Type B pancreatic cell (in vitro differentiated cells): ENCODE measurements at places on chromosomes 3 and 15. TPM values are rescaled to one million over a fixed set of nuclear protein-coding genes. Genes with fewer than 3 reads are reported as not detected.

The MAP2K5 gene
- 13.3 and 21.8 TPM in 2 replicates for total RNA-seq

DNA sequence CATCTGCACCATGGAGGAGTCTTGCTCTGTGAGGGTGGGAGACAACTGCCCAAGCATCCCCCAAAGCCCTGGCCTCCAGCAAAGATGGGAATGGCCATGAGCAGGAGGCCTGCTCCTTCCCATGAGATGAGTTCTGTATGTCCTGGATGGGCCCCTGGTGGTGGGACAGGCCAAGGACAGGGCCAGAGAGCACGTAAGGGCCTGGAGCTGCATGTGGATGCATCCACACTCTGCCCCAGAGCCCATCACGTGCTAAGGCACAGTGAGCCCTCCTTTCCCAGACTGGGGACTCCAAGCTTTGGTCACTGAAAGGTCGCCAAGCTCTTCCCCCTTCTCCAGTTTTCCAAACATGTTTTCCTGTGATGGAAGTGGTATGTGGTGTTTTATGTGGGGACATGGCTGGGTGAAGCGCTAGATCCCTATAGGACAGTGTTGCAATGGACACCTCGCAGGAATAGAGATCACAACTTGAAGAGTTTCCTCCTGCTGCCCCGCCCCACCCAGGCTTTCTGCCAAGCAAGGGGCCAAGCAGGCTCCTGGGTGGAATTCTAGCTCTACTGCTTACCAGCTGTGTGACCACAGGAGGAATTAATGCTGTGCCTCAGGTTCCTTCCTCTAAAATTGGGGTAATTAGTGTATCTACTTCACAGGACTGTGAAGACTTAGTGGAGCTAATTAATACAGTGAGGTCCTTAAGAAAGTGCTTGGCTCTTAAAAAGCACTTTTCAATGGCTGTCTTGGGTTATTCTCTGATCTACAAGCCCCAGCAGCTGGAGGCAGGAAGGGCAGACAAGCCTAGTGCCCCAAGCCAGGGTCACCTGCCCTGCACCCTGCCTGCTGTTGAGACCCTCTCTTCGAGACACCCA is 106.4 kb upstream of the RPL32 start:
- DNase-seq = no peak

DNA sequence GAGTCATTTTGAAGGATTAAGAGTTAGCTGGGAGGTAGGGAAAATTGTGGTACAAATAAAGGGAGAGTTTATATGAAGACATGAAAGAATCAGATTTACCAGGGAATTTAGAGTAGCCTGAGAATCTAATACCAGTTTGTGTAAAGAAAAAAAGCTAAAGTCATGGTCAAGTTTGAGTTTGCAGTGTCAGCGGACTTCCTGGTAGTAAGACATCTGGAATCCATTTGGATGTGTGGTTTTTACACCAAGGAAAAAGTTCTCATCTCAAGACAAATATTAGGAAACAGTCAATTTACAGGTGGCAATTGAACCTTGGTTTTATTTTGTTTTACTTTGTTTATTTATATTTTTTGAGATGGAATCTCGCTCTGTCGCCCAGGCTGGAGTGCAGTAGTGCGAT is 1.5 kb upstream of the P2RY12 start:
- no peak for DNase-seq

- no peak for DNase-seq
Measured at GRCh38 chr3:16130066-16130465, 44.4 kb upstream of the GALNT15 start.

The BHLHE40 gene
- total RNA-seq = 13.6 and 40.5 TPM in 2 replicates

GRCh38 chr3:42061025-42061712 is 30.0 kb upstream of the TRAK1 start:
- DNase-seq = no peak

The PRR20G gene
- not detected in 2 replicates for total RNA-seq

- DNase-seq = no peak
Measured at GRCh38 chr3:14549256-14549919, 9.2 kb upstream of the GRIP2 start.

DNA sequence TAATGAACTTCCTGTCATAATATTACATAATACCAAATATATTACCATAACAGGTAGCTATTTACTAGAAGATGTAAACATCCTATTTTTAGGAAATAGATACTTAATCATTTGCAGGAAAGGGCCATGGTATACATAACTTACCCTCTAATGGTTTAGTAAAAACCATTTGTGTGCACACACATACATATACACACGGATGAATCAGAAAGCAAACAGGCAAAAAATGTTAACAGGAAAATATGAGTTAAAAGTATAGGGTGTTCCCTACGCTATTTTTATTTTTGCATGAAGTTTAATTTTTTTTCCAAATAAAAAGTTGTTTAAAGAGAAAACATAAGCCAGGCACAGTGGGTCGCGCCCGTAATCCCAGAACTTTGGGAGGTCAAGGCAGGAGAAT is 34.6 kb downstream of the FAM174B start:
- DNase-seq = no peak

- no peak for DNase-seq
Measured at GRCh38 chr3:44223299-44223698, 18.4 kb upstream of the TOPAZ1 start.

- DNase-seq = no peak
Measured at GRCh38 chr15:64530918-64531317, 70.5 kb downstream of the ZNF609 start.

GRCh38 chr3:111465081-111465670 is 76.8 kb upstream of the CD96 start:
- DNase-seq = no peak

DNA sequence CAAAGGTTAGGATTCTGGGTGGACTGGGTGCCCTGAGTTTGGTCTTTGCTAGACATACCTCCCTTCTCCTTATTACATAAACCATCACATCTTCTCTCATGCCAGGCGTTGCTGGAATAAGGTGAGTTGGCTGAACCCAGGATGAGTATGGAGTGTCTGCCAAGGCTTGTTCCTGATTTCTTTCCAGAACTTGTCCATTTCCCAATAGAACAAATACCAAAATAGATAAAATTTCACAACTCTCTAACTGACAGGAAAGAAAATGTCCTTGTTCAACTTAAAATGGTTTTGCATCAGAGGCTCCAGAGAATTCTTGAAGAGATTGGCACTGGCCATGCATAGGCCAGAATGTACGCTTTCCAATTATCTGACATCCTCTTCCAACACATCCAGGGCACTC is 291.9 kb downstream of the IGSF11 start:
- DNase-seq = no peak

- DNase-seq = no peak
Measured at GRCh38 chr3:124056846-124057245, 64.9 kb upstream of the ROPN1 start.

The AHSG gene
- 0.27 and 0.74 TPM in 2 replicates for total RNA-seq

- no peak for DNase-seq
Measured at GRCh38 chr3:52886049-52886730, 11.2 kb downstream of the STIMATE start.

The ENTPD3 gene
- 2.5 and 2.7 TPM in 2 replicates for total RNA-seq

The CD200R1 gene
- 2.1 and 4.5 TPM in 2 replicates for total RNA-seq

DNA sequence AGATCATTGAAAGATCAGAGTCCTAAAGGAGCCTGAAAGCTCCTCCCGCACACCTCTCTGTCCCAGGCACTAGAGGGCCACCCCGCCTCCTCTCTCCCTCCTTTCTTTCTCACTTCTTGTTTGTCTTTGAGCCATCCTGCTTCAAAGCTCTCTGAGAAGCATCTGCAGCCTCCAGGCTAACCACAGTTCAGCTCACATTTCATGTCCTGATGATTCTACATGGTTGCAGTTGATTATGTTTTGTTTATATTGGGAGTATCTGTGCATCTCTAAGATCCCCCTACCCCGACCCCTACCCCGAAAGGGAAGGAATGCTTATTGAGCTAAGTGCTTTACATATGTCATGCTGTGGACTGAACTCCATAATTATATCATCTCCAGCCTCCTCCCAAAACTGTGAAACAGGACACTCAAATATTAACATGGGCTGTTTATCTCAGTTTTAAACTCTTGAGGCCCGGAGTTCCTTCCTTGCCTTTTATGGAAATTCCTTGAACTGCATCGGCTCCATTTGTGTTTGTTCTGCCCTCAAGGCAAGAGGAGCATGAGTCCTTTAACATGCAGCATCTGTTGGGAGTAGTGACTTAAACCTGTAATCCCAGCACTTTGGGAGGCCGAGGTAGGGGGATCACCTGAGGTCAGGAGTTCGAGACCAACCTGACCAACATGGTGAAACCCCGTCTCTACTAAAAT is 30.9 kb downstream of the MGLL start:
- no peak for DNase-seq

GRCh38 chr15:92112711-92113110 is 259.2 kb downstream of the SLCO3A1 start:
- no peak for DNase-seq

- DNase-seq = no peak
Measured at GRCh38 chr3:28232659-28233058, 8.8 kb upstream of the CMC1 start.

The ALAS1 gene
- total RNA-seq = 57.1 and 60.8 TPM in 2 replicates

DNA sequence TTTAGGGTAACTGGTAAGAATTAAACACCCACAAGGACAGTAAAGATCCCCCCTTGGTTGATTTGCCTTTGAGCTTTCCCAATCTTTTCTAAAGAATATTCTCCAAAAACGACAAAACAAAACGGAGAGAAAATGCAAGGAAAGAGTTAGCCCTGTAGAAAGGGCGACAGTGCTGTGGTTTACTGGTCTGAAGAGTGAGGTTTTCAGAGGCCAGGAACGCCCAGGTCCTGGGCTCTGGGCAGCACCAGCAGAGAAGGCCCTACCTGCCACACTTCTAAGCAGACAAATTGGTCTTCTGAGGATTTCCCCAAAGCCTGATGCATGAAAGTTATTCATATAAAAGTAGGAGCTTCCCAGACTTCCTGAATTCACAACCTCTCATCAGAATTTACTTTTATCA is 119.3 kb downstream of the KCNMB2 start:
- DNase-seq = no peak

The TMCO5A gene
- not detected in 2 replicates for total RNA-seq

DNA sequence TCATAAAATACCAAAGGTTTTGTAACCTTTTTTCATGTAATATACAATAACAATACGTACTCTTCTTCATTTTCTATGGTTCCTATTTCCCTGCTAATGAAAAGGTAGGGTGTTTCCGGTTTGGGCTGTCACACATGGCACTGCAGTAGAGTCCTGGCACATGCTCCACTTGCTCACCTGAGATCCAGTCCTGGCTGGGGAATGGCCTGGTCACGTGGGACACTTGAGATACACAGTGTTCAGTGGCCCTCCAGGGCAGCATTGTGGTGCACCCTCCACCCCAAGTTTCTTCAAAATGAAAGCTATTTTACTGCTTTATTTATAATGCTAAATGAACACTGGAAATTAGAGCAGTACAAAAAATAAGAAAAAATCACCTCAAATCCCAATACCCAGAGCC is 23.2 kb downstream of the MRPS25 start:
- DNase-seq = no peak
